ENCODE measurements at places on chromosomes 16 and 17. TPM values are rescaled to one million over a fixed set of nuclear protein-coding genes. Genes with fewer than 3 reads are reported as not detected.
A peak's percentile ranks its signal among the peaks of the same experiment; 100 is the strongest.

The FXR2 gene
- 24.9 TPM for total RNA-seq

DNA sequence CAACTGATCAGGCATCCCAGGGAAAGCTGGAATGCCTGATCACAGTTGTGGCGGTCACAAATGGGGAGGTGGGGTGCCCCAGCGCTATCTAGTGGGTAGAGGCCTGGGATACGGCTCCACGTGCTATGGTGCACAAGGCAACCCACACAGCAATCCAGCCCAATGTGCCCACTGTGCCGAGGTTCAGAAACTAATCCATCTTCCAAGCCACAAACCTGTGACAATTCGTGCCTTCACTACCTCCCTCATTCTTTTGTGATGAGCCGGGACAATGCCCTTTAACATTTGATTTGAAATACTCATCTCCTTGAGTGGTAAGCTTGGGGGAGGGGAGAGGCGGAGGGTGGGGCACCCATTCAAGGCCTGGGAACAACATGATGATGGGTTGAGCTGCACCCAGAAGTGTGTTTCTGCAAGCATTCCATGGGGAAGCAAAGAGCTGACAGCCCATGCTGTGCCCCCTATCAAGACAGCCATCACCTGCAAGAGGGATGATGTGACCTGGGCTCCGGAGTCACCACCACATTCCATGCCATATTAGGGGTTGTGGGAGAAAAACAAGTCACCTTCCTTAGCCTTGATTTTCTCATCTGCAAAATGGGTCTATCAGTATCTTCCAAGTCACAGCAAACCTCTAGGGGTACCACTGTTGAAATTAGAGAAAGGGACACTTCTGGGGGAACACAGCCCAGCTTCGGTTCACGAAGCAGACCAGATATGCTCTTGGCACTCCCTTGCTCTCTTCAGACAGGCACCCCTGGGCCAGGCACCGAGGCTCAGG lies 3.7 kb downstream of the ELOB start:
- H3K27me3 ChIP-seq, result no peaks in the 10 kb centered on the region
- H3K4me3 ChIP-seq, result no peak overlapping the region
- DNase-seq, result no peak
- H3K36me3 ChIP-seq, result peaks cover 21% of the 10 kb centered on the region
- H3K4me1 ChIP-seq, result peaks cover 23% of the 10 kb centered on the region

GRCh38 chr17:53462393-53462811 lies 360.3 kb upstream of the KIF2B start:
- H3K36me3 ChIP-seq, result no peaks in the 10 kb centered on the region
- no peak for DNase-seq
- H3K4me3 ChIP-seq, result no peak overlapping the region
- no peaks in the 10 kb centered on the region for H3K4me1 ChIP-seq
- H3K27ac ChIP-seq, result no peak overlapping the region

DNA sequence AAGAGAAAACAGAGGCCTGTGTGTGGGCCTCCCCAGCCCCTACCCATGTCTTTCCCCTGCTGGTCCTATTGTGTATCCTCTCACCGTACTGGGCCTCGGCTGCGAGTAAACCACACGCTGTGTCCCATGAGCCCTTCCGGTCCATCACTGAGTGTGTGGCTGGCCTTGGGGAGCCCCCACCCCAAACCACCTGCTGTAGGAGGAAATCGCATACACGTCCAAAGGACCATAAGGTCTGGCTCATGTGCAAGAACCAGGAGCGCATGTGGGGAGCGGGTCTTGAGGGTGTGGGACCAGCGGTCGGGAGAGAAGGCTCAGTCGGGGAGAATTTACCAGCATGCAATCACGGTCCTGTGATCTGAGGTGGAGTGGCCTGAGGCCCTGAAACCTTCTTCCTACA lies 38.4 kb upstream of the DNAH17 start:
- H3K27ac ChIP-seq, result no peak overlapping the region
- H3K4me1 ChIP-seq, result no peaks in the 10 kb centered on the region
- no peak overlapping the region for H3K4me3 ChIP-seq
- DNase-seq, result no peak

- no peaks in the 10 kb centered on the region for H3K36me3 ChIP-seq
- H3K27ac ChIP-seq, result no peak overlapping the region
- no peaks in the 10 kb centered on the region for H3K4me1 ChIP-seq
- no peaks in the 10 kb centered on the region for H3K27me3 ChIP-seq
Observed at GRCh38 chr17:5978496-5978895, 91.7 kb upstream of the WSCD1 start.

- H3K4me3 ChIP-seq, result no peak overlapping the region
- no peaks in the 10 kb centered on the region for H3K36me3 ChIP-seq
- H3K27me3 ChIP-seq, result no peaks in the 10 kb centered on the region
- H3K4me1 ChIP-seq, result no peaks in the 10 kb centered on the region
- no peak for DNase-seq
- no peak overlapping the region for H3K27ac ChIP-seq
Observed at GRCh38 chr17:17805575-17805974, 31.2 kb downstream of the SREBF1 start.

DNA sequence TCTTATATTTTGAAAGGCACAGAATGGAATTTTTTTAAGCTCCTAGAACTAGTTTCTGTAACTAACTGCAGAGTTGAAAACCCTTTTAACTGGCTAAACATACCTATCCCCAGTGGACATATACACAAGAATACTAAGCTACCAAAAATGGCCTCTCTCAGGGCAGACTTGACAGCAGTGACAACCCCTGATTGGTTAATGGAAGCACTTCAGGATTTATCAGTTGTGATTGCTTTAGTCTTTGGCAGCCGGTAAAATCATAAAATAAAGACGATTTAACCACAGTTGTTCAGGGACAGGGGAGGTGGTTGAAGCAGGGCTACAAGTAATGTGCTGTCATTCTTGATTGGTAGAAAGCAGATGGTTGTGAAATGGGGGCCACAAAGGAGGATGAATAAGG lies 452.0 kb upstream of the SOX9 start:
- H3K27me3 ChIP-seq, result no peaks in the 10 kb centered on the region
- no peak overlapping the region for H3K27ac ChIP-seq
- no peaks in the 10 kb centered on the region for H3K36me3 ChIP-seq

The ENPP7 gene
- not detected for total RNA-seq

The FDXR gene
- 17.7 TPM for total RNA-seq

The MT3 gene
- total RNA-seq, result 4.0 TPM

The RTN4RL1 gene
- total RNA-seq, result 0.37 TPM

The NEURL4 gene
- total RNA-seq, result 55.8 TPM

DNA sequence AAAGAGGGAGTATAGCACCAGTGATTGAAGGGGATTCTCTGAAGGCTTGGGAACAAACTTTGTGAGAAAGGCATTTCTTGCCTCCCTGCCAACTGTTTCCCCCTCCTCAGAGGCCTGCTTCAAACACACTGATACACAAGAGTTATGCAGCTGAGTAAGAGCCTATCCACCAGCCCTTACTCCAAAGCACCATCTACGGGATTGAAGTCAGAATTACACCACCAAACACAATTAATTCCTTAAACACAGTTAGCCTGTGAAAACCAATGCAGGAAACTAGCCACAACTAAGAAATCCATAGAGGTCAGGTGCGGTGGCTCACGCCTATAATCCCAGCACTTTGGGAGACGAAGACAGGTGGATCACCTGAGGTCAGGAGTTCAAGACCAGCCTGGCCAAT lies 138.3 kb downstream of the SHCBP1 start:
- no peaks in the 10 kb centered on the region for H3K36me3 ChIP-seq
- no peak overlapping the region for H3K27ac ChIP-seq
- DNase-seq, result no peak
- H3K4me1 ChIP-seq, result no peaks in the 10 kb centered on the region
- H3K4me3 ChIP-seq, result no peak overlapping the region

The BRCA1 gene
- 44.1 TPM for total RNA-seq

GRCh38 chr17:9860851-9861250 lies 35.1 kb downstream of the GLP2R start:
- no peak overlapping the region for H3K4me3 ChIP-seq
- H3K27me3 ChIP-seq, result no peaks in the 10 kb centered on the region
- H3K4me1 ChIP-seq, result no peaks in the 10 kb centered on the region
- DNase-seq, result no peak

DNA sequence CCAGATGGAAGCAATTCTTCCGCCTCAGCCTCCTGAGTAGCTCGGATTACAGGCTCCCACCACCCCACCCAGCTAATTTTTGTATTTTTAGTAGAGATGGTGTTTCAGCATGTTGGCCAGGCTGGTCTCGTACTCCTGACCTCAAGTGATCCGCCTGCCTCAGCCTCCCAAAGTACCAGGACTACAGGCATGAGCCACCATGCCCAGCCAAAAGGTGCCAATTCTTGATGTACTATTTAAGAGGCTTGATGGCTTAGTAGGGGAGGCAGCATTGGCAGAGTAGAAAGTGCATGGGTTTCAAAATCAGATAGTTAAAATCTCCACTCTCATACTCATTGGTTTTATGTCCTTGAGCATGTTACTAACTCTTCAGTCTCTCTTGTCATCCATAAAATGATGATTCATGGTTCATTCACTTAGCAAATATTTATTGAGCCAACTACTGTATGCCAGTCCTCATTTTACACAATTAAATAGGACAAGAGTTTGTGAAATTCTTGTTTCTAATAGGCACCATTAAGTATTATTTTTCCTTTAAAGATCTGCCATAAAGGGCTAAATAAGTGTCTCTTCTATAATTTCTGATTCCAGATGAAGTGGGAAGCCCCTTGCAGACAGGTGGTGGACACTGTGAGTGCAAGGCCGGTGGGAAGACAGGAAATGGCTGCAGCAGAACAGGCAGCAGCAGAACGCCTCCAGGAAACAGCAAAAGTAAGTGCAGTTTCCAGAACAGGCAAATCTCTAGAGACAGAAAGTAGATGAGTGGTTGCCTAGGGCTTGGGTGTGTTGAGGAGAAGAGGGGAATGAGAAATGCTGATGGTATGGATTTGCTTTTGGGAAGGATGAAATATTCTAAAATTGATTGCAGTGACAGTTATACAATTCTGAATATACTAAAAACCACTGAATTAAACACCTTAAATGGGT lies 8.2 kb upstream of the RPL27 start:
- no peaks in the 10 kb centered on the region for H3K27me3 ChIP-seq
- H3K36me3 ChIP-seq, result peaks cover 40% of the 10 kb centered on the region
- no peaks in the 10 kb centered on the region for H3K4me1 ChIP-seq
- no peak for DNase-seq
- H3K4me3 ChIP-seq, result no peak overlapping the region

GRCh38 chr17:66850692-66851091 lies 15.8 kb downstream of the CACNG5 start:
- H3K4me1 ChIP-seq, result no peaks in the 10 kb centered on the region
- H3K27me3 ChIP-seq, result no peaks in the 10 kb centered on the region
- H3K27ac ChIP-seq, result no peak overlapping the region
- no peaks in the 10 kb centered on the region for H3K36me3 ChIP-seq
- no peak overlapping the region for H3K4me3 ChIP-seq
- no peak for DNase-seq

The MYH8 gene
- not detected for total RNA-seq

GRCh38 chr16:86424985-86425384 lies 85.3 kb upstream of the FOXF1 start:
- DNase-seq, result no peak
- H3K27me3 ChIP-seq, result no peaks in the 10 kb centered on the region
- no peaks in the 10 kb centered on the region for H3K36me3 ChIP-seq
- H3K27ac ChIP-seq, result no peak overlapping the region

- peaks cover 4% of the 10 kb centered on the region for H3K4me1 ChIP-seq
- peak; percentile 78 for DNase-seq
- H3K27me3 ChIP-seq, result no peaks in the 10 kb centered on the region
- no peaks in the 10 kb centered on the region for H3K36me3 ChIP-seq
Observed at GRCh38 chr16:11356573-11357331, 11.5 kb downstream of the RMI2 start.

DNA sequence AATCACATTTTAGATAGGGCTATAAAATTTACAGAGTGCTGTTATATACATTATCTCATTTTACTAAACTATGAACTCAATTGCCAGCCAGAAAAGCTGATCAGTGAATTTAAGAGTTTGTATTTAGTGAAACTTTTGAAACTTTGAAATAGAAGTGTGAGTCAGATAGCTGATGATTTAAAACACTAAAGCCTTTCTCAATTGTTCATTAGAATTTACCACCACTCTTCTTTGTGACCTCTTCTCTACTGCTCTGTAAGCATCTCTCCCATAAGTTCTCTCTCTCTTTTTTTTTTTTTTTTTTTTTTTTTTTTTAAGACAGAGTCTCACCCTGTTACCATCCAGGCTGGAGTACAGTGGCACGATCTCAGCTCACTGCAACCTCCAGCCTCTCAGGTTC lies 43.7 kb downstream of the GOSR1 start:
- no peaks in the 10 kb centered on the region for H3K27me3 ChIP-seq
- no peaks in the 10 kb centered on the region for H3K36me3 ChIP-seq
- no peak overlapping the region for H3K4me3 ChIP-seq
- no peak for DNase-seq
- no peak overlapping the region for H3K27ac ChIP-seq

DNA sequence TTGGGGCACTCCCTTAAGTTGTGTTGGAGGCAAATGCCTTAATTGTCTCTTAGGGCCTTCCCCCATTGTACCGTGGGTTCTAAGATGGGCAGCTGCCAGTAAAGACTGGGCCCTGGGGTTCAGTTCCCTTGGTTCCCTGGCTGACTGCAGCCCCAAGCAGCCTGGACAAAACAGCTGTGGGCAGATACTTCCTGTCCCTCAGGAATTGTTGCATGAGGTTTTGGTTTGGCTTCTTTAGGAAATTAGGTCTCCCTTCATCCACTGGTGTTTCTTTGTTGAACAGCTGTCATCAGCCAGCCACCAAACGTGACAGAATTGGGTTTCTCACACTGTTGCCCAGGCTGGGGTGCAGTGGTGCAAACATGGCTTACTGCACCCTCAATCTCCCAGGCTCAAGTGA lies 42.0 kb upstream of the ETV4 start:
- H3K27me3 ChIP-seq, result no peaks in the 10 kb centered on the region
- H3K4me3 ChIP-seq, result no peak overlapping the region
- H3K4me1 ChIP-seq, result no peaks in the 10 kb centered on the region
- no peak for DNase-seq
- no peak overlapping the region for H3K27ac ChIP-seq

The SLC13A2 gene
- total RNA-seq, result 40.5 TPM

The IL21R gene
- 0.56 TPM for total RNA-seq

DNA sequence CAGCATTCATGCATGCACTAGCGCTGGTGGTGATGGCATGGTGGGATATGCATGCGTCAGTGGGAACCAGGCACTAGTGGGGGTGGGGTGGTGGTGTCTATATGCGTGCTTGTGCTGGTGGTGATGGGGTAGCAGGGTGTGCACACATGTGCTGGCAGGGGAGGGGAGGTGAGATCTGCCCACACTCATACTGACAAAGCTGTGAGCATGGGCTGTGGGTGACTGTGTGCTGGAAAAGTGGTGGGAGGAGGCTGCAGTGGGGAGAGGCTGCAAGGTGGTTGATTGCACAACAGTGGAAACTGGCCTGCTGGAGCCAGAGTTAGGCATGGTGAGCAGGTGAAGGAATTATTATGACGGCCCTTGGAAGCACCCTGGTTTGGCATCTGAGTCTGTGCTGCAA lies 31.3 kb upstream of the TEKT1 start:
- H3K4me1 ChIP-seq, result no peaks in the 10 kb centered on the region
- H3K27ac ChIP-seq, result no peak overlapping the region
- H3K36me3 ChIP-seq, result no peaks in the 10 kb centered on the region
- H3K27me3 ChIP-seq, result no peaks in the 10 kb centered on the region

- no peaks in the 10 kb centered on the region for H3K4me1 ChIP-seq
- H3K4me3 ChIP-seq, result no peak overlapping the region
- H3K27ac ChIP-seq, result no peak overlapping the region
Observed at GRCh38 chr16:77308163-77308561, 109.0 kb downstream of the SYCE1L start.

The BCAR1 gene
- 110 TPM for total RNA-seq

The HAGHL gene
- total RNA-seq, result 13.0 TPM
